ENCODE measurements at places on chromosomes 1 and 21. TPM values are rescaled to one million over a fixed set of nuclear protein-coding genes. Genes with fewer than 3 reads are reported as not detected.

The KRTAP19-1 gene
- total RNA-seq: not detected

GRCh38 chr1:50278961-50279360, 144.3 kb downstream of the DMRTA2 start:
- ATAC-seq: no peak

The CLDN8 gene
- 1.6 TPM for total RNA-seq

The KLF17 gene
- not detected for total RNA-seq

DNA sequence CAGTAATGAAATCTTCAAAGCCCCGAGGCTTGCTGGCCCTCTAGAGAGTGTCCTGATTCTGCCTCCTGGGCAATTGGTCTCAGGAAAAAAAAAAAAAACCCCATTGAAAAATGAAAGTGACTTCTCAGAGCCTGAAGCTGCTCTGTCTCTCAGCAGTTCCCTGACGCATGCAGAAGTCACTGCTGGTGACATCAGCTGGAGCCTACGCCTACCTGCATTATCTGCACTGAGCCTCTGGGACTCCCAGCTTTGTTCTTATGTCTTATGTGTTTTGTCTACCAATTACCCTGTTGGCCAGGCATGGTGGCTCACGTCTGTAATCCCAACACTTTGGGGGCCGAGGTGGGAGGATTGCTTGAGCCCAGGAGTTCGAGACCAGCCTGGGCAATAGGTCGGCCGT, 10.1 kb upstream of the SLC25A33 start:
- ATAC-seq: peak; percentile 74

The GBP5 gene
- 1.2 TPM for total RNA-seq
